ENCODE measurements at places on chromosomes 2 and 18. TPM values are rescaled to one million over a fixed set of nuclear protein-coding genes. Genes with fewer than 3 reads are reported as not detected.

DNA sequence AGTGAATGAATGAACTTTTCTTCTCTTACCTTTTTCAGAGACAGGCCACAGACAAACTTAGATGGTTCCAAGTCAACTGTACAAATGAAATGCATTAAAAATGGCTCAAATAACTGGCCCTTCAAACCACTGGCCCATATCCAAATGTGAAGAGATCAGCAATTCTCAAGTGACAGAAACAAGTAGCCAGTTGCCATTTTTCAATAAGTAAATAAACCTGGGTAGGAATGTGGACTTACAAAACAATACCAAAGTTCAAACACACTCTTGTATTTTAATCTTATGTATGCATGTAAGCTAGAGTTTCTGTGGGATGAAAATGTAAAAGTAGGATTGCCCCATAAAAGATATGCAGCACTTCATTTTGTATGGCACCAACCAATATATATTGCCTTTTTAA, 129.2 kb downstream of the MEP1B start:
- no peak for DNase-seq

GRCh38 chr2:203959672-203960071, 23.1 kb downstream of the ICOS start:
- DNase-seq: no peak

- no peak for DNase-seq
These were observed 114.7 kb downstream of the DHRS9 start for GRCh38 chr2:169184074-169184473.

- DNase-seq: no peak
These were observed 187.3 kb upstream of the ID2 start for GRCh38 chr2:8494589-8494988.

- DNase-seq: no peak
These were observed 21.6 kb upstream of the SLC35G4 start for GRCh38 chr18:11587846-11588245.

GRCh38 chr18:11269257-11269656, 119.9 kb upstream of the PIEZO2 start:
- DNase-seq: no peak

The PLA2R1 gene
- total RNA-seq: 3.6 TPM

The HOXD1 gene
- 9.8 TPM for total RNA-seq

The LCT gene
- total RNA-seq: not detected

The DSC3 gene
- total RNA-seq: 3.3 TPM
